ENCODE measurements at places on chromosomes 3 and 15.

GRCh38 chr3:107323723-107324122, 53.5 kb upstream of the CCDC54 start:
- H3K27me3 ChIP-seq: no peaks in the 10 kb centered on the region
- no peak overlapping the region for H3K27ac ChIP-seq
- no peak overlapping the region for H3K4me3 ChIP-seq
- no peaks in the 10 kb centered on the region for H3K4me1 ChIP-seq
- no peaks in the 10 kb centered on the region for H3K36me3 ChIP-seq

DNA sequence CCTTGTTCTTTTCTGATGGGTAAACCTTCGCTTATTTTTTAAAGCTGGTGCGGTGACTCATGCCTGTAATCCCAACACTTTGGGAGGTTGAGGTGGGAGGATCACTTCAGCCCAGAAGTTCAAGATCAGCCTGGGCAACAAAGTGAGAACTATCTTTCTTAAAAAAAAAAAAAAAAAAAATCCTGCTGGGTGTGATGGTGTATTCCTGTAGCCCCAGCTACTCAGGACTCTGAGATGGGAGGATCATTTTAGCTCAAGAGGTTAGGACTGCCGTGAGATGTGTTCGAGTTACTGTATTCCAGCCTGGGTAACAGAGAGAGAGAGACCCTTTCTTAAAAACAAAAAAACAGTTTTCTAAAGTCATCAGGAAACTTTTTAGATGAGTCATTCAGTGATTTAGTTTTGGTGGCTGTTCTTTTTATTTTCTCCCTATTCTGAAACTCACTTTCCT, 37.7 kb downstream of the SLMAP start:
- H3K4me3 ChIP-seq: no peak overlapping the region
- no peak for DNase-seq
- peaks cover 18% of the 10 kb centered on the region for H3K4me1 ChIP-seq

DNA sequence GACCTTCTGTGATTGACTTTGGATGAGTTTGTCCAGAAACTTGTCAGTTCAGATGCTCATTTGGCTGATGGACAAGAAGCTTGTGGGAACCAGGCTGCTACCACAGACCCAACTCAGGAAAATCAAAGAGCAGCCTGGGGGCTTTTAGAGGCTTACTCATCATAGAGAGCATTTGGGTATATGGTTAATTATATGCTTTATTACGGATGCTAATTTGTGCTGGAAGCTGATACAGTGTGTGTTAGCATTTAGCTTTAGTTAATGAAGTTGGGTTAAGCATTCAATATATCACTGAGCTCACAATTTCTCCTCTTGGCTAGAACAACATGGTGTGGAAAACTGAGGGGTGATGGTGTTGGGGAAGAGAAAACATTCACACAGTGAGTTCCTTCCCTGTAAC, 664.2 kb upstream of the CFAP20DC start:
- no peak overlapping the region for H3K4me3 ChIP-seq
- H3K36me3 ChIP-seq: peaks cover 14% of the 10 kb centered on the region
- H3K4me1 ChIP-seq: peaks cover 3% of the 10 kb centered on the region
- peaks cover 3% of the 10 kb centered on the region for H3K27me3 ChIP-seq

- H3K4me3 ChIP-seq: no peak overlapping the region
- peak; percentile 18 for DNase-seq
- peaks cover 22% of the 10 kb centered on the region for H3K4me1 ChIP-seq
- H3K27ac ChIP-seq: peak overlapping the region; percentile 94
Measured at GRCh38 chr15:58771621-58772250, 634 bp downstream of the MINDY2 start.

DNA sequence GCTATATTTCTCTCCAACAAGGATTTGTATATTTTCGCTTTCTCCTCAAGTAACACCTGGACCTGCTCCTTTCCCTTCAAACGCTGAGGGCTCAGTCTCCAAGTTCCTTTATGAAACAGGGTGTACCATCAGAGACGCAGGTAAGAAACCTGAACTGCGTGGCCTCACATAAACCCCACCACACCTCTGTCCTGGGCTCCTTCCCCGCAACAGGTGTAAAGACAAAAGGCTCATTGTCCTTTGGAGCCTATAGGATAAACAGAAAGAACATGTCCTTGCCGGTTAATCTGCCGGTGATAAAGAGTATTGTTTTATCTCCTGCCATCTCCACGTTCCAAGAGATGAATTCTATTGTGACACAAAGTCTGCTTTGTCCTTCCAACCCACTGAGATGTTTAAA, 111.8 kb upstream of the ADAMTS9 start:
- no peaks in the 10 kb centered on the region for H3K27me3 ChIP-seq
- no peak overlapping the region for H3K27ac ChIP-seq
- no peak overlapping the region for H3K4me3 ChIP-seq
- DNase-seq: no peak
- H3K4me1 ChIP-seq: no peaks in the 10 kb centered on the region
